PC-9 (cell line): ENCODE measurements at places on chromosomes 13 and 19. TPM values are rescaled to one million over a fixed set of nuclear protein-coding genes. Genes with fewer than 3 reads are reported as not detected.

DNA sequence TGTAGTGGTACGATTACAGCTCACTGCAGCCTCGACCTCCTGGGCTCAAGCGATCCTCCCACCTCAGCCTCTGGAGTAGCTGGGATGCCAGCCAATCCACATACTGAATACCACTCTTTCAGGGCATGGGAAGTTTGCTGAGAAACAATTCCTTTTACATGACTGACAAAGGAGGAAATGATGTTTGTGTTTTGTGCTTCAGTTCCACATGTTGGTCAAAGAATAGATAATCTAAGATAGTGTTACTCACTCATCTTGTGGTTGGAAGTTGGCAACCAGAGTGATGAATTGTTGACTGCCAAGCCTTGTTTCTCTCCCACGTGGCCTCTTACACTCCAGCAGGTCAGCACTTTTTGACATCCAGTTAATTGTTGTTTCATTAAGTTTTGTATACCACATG lies 7.6 kb downstream of the MBD3L2B start:
- DNase-seq = no peak

DNA sequence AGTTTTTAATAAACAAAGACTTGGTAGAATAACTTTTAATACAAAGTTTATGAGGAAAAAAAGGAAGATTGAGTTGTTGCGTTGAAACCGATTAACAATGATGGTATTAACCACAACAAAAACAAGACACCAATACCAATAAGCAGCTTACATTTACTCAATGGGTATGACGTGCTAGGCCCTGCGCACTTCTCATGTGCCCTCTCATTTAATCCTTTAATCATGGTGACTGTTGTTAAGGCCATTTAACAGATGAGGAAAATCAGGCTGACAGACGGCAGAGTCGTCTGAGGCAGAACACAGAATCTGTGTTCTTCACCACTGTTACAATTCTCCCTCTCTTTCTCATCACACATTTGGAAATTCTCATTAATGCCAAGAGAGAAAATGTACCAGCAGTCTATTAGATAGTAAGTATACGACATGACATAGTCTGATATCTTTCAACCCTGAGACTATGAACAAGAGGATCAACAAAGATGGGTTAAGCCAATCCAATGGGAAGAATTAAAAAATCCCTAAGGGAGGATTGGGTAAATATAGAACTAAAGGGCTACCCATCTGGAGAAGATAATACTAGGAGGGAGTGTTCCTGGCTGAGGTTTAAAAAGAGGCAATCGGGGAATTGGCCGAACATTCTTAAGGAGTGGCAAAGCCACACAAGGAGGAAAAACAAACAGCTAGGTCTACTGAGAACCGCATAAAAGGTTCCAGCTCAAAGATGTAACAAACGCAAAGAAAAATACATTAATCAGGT lies 54.0 kb downstream of the DOCK9 start:
- DNase-seq = no peak

DNA sequence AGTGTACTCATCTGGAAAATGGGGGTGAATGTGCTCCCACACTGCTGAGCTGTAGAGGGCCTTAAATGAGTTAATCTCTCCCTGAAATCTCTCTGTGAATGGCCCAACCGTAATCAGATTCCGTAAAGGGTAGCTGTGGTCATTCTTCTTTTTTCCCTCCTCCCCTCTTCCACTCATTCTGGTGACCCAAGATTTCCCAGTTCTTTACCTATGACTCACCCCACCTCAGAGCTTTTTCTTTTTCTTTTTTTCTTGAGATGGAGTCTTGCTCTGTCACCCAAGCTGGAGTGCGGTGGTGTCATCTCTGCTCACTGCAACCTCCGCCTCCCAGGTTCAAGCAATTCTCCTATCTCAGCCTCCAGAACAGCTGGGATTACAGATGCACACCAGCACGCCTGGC lies 33.3 kb upstream of the MUC16 start:
- DNase-seq = peak; percentile 49

DNA sequence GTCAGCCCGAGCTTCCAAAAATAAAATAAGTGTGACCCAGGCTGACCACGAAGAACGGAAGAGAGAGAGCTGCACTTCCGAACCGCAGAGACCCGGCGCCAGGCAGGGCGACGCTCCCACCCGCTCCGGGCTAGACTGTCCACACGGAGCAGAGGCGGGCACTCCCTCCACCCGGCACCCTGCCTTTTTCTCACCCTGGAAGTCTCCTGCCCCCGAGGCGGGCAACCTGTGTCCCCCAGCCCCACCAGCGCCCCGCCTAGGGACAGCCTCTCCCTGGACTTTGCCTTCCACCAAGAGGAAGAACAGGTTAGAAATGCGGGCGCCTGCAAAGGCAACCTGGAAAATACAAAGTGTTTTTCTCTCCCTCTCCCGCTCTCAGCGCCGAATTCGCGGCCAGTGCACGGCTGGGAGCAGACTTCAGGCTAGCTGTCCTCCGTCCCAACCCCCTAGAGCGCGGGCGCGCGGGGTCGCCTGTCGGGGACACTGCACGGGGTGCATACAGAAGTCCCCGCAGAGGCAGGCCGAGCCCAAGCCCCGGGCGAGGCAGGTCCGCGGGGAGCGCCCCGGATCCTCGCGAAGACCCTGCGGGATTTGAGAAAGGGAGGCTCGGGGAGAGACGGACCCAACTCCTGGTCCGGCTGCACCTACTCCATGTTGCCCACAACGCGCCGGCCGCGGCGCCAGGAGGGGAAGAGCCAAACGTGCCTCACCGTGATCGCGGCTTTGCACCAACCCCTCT lies 845 bp downstream of the SPRY2 start:
- peak; percentile 35 for DNase-seq

DNA sequence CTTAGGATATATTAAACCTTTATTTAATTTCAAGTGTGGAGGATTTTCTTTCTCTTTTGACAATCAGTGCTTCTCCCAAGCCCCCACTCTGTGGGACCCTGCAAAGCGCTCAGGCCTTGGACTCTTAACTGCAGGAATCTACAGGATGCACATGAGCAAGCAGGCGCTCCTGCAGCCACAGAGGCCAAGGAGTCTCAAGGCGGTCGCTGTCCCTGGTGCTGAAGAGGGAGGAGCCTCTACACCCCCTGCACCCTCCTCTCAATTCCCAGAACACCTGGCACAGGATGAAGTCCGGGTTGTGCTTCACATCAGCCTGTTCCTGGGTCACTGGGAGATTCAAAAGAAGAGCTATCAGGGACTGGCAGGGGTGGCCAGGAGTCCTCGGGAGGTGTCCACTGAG lies 13.5 kb downstream of the OR10H4 start:
- DNase-seq = no peak

GRCh38 chr19:50050406-50051227 lies 24.8 kb downstream of the ZNF473 start:
- no peak for DNase-seq

DNA sequence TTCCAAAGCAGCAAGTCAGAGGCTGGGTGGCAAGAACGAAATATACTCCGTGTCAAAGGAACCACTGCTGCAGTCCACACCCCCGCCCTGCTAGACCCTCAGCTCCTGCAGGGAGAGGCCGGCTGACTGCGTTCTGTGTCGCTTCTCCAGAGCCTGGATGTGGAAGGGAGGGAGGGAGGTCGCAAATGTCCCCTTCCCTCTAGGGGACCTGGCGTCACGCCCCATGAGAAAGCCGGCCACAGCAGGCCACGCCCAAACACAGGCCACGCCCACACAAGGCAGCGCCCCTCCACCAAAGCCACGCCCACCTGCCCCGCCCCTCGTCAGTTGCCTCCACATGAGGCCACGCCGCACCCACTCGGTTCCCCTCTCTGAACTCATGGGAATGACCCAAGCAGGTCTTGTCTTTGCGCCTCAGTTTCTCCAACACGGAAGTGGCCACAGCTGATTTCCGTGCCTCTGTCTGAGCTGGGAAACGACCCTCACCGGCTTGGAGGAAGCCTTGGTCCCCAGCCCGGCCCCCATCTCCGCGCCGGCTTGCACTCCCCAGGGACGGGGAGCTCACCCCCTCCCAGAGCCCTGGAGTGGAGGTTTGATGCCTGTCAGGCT lies 38.4 kb upstream of the TCF3 start:
- peak; percentile 7 for DNase-seq

DNA sequence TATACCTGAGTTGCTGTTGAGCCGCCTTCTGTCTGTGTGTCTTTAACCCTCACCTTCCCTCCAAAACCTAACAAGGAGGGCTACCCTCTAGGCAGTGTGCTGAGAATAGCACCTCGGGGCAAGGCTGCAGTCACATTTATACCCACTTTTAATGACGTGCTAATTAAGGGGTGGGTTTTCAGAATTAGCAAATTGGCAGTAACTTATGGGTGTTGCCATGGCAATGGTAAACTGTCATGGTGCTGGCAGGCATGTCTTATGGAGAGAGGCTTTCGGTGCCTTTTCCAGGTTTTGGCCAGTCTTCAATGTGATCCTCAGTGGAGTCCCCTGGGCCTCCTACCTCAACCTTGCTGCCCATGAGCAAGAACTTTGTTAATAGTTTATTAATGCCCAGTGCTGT lies 1.2 kb upstream of the PNMA8A start:
- DNase-seq = no peak

Gene PSG7
- total RNA-seq = not detected in 2 replicates

Gene GJB6
- not detected in 2 replicates for total RNA-seq
